Midbrain (tissue), 1 donor: ENCODE measurements at places on chromosomes 6 and 20.

DNA sequence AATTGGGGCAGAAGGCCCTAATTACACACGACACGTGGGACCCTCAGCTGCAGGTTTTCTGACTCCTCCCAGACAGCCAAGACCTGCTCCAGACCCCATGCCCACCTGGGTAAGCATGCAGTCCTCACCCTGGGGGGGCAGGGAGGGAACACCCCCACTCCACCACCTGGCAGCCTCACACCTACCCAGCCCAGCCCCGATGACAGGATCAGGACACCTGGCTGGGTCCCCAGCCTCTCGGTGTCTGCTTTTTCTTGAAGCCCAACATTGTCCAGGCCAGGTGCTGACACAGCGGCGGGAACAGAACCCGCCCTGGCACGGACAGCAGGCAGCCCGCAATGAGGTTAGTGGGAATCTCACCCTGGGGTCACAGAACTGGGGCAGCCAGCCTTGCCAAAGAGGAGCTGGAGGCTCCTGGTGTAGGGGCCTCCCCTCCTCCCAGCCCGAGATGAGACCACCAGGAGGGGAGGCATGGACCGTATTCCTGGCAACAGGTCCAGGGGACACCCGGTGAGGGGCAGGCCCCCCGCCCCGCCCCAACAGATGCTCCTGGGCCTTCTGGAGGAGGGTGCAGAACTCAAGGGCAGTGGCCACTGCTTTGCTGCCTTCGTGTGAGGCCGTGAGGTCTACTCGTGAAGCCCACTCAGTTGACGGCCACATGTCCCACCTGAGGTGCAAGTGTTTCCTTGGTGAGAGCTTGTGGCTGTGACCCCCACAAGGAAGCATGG, 103.8 kb downstream of the DLL1 start:
- no peak for DNase-seq

- no peak for DNase-seq
These were observed at the start of gene PNPLA1 for GRCh38 chr6:36269834-36270705. Gene PNPLA1, plus strand, starts transcription at chr6:36270060. Its CDS starts 400 bp downstream, at chr6:36270460.

GRCh38 chr20:35316086-35316485, 23.9 kb upstream of the FAM83C start:
- no peak for DNase-seq

DNA sequence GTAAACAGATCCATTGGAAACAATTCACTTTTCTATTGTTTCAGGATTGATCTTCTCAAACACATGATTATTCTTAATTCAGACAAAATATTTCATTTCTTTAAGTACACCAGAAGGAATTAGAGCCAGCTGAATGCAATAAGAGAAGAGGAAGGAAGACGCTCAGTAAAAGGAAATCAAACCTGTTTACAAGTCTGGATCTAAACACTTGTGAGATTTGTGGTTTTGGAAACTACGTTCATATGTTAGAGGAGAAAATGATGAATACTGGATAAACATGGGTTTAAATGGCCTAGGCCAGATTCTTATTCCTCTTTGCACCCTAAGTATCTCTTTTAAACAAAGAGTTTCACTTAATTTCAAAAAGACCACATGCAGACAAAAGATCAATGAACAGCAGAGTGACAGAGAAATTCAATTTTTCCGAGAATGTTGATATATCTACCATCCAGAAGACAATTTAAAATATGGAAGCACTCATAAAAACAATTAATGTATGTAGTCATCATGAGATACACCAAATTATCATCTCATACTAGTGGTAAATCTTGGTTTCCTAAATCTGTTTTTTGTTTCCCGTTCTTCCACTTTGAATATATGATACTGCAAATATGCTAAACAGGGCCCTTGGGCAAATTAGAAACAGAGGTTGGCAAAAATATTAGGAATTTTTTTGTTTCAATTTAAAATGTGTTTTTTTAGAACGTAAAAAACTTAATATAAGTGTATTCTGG, 703.5 kb upstream of the CITED2 start:
- DNase-seq = no peak

GRCh38 chr20:6595704-6596103, 171.8 kb upstream of the BMP2 start:
- no peak for DNase-seq

GRCh38 chr6:142827991-142828390, 117.0 kb downstream of the HIVEP2 start:
- DNase-seq = no peak

DNA sequence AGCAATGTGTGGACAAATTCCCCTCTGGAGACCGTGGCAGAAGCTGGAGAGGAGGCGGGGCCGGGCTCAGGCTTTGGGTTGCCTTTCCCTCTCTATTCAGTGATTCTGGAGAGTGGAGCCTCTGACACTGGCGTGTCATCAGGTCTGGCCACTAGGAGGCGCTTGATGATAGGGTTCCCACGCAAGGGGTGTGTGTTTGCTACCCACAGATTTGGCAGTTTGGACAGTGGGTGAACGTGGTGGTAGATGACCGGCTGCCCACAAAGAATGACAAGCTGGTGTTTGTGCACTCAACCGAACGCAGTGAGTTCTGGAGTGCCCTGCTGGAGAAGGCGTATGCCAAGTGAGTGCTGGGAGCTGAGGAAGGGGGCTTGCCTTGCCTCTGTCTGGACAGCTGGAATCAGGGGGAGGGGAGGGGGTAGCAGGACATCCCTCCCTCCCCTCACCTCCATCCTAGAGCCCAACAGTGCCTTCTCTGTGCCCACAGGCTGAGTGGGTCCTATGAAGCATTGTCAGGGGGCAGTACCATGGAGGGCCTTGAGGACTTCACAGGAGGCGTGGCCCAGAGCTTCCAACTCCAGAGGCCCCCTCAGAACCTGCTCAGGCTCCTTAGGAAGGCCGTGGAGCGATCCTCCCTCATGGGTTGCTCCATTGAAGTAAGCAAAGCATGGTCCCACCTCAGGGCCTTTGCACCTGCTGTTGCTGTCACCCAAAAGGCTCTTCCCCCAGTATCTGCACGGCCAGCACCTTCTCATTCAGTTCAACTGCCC, 14.3 kb downstream of the CAPN11 start:
- peak; percentile 66 for DNase-seq

DNA sequence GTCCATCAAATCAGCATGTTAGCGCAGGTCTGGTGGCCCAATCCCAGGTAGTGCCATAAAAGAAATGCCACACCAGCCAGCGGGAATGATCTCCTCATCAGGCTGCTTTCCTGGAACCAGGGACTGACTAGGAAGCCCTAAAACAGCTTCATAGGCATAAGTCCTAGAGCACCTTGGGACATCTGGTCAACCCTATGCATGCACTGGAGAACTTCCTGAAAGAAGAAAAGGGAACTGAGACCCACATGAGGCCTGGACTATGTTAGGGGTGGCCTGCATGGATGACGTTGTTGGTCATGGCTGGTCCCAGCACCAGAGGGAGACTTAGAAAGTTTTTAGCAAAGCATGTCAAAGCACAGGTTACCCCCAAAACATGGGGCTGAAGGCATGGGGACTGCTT, 7.6 kb upstream of the KCNK16 start:
- DNase-seq = no peak

GRCh38 chr6:5191722-5192121, 69.0 kb downstream of the LYRM4 start:
- no peak for DNase-seq

GRCh38 chr6:36330366-36330765, 6.3 kb downstream of the BNIP5 start:
- no peak for DNase-seq

GRCh38 chr20:34525709-34526416, 9.6 kb downstream of the DYNLRB1 start:
- DNase-seq = peak; percentile 53

GRCh38 chr20:32285621-32286371, 8.3 kb downstream of the KIF3B start:
- no peak for DNase-seq

GRCh38 chr6:53257533-53257932, 91.2 kb downstream of the ELOVL5 start:
- DNase-seq = no peak

GRCh38 chr20:50325651-50326050, 135.0 kb downstream of the CEBPB start:
- DNase-seq = no peak

- DNase-seq = peak; percentile 76
These were observed 74.9 kb downstream of the ZDHHC14 start for GRCh38 chr6:157455731-157456523.

GRCh38 chr20:2984956-2985661, 58.3 kb upstream of the GNRH2 start:
- no peak for DNase-seq

- DNase-seq = no peak
These were observed 45.4 kb downstream of the CEP162 start for GRCh38 chr6:84182001-84182400.

GRCh38 chr20:59151820-59152219, 11.8 kb upstream of the ZNF831 start:
- DNase-seq = no peak

DNA sequence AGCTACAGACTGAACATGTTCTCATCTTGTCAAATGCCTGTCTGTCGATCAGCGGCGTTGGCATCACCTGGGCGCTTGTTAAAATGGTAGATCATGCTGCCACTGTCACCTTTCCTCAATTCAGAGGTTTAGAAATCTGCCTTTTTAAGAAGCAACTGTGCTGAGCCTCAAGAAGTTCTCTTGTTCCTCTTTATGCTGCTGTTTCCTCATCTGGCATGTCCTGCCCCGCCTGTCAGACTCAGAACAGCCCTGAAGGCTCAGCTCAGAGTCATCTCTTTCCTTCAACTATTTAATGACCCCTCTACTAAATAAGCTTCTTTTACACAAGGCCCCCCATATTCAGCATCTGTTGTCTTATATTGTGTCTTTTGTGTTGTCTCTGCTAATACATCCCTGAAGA, 368.2 kb downstream of the EPM2A start:
- DNase-seq = no peak

DNA sequence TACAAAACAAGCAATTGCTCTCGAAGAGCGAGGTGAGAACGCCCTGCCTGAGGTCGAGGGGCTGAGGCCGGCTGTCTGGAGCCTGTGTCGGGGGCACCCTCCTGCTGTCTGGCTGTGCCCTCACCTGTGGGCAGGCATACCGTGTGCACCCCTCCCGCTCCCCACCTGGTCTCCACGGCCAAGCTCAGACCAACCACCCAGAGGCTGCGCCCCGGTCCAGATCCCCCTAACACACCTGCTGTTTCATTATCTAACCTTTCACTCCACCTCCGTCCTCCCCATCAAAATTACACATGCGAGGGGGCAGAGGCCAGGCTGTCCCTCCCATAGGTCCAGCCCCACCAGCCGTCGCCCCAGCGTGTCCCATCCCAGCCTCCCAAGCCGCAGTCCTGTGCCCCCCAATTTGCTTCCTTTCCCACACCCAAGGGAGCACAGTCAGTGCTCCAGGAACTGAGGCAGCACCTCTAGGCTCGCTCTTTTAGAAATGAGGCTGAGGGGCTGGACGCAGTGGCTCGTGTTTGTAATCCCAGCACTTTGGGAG, 35.2 kb downstream of the NTSR1 start:
- DNase-seq = no peak

- no peak for DNase-seq
These were observed 72.7 kb downstream of the METTL24 start for GRCh38 chr6:110285306-110286060.
